ENCODE measurements at places on chromosomes 2 and 18.

DNA sequence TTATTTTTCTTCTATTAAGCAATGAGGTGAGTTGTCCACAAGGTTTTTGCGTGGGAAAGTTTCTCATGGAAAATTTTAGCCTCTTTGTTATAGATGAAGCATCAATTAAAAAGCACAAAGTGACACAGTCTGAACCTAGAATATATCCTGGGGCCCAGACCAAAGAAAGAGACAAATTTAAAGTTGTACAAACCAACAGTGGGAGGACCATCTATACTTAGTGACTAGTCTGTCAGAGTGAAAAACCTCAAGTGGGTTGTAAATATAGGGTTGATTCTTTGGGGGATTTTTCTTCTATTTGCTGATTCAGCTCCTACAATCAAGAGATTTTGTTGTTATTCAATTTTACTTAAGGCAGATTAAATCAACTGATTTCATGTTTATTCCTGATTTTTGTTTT lies 256.2 kb downstream of the SATB2 start:
- DNase-seq: no peak

GRCh38 chr2:109415581-109416013 lies 198.2 kb downstream of the SEPTIN10 start:
- DNase-seq: no peak

DNA sequence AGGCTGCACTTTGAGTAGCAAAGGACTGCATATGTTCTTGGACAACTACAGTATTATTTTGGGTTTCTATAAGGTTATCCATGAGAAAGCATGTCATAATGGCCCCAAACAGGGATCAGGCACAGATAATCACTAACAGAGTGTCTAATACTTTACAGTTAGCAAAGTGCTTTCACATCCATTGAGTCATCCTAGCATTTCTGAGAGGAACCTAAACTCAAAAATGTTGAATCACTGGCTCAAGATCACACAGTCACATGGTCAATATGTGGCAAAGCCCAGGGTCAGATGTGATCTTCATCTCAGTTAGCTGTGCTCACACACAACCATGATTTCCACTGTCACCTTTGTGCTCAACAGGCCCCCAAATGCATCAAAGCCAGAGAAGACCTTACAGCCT lies 156.1 kb upstream of the VRK2 start:
- DNase-seq: no peak

GRCh38 chr18:8960740-8961657 lies 141.5 kb upstream of the NDUFV2 start:
- DNase-seq: no peak

DNA sequence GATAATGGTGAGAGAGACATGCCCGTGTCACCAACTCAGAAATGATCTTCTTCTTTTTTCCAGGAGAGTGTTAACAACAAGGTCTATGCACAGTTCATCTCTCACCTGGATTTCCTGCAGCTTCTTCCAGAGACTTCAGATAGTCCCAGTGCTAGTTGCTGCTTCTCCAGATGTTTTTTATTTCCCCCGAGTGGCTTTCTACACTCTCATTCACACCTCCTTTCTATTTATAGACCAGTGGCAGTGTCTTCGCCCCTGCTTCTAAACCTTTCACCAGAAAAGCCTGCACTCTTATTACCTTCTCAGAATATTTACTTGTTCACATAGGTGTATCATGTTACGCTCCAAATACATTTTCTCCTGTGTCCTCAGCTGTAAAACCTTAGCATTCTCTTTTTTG lies 558.8 kb upstream of the CHAC2 start:
- no peak for DNase-seq

DNA sequence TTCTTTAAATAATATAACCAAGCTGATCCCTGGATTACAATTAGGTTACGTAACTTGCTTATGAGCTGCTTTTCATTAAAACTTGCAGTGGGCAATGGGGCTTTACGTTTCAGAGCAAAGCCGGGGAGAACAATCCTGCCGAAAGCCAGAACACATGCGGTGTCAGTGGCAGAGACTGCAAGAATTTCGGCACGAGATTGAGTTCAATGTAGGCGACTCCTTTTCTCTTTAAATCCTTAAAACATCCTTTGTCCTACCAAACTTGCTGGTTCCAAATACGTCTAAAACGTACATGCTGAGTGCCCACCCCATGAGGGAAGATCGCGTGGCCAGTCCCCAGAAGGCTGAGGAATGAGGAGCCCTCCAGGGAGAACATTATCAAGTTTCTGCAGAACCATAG lies 36.8 kb upstream of the NCOA1 start:
- peak; percentile 85 for DNase-seq

- DNase-seq: no peak
Measured at GRCh38 chr2:163157411-163157810, 318.8 kb upstream of the KCNH7 start.

DNA sequence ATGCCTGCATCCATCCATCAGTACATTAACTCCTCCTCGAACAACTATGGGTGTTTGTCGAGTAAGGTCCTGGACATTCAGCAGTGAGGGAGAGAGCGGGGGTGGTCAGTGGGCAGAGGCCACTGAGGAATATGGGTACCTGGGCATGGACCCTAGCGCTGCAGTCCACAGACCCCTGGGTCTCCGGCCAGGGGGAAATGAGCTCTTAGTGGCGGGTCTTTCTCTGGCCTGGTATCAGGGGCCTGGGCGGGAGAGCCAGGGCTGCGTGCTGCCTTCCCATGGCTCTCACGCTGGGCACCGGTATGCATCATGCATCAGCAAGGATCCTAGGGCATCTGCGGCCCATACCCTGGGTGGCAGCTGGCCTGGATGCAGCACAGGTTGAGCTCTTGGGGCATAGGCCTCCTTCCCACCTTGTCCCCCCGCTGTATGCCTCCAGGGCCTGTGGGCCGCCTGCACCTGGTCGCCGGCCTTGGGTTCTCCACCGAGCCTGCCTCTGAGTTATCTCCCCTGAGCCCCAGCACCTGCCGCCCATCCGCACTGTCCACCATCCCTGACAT lies 1.3 kb upstream of the MOCOS start:
- DNase-seq: no peak

DNA sequence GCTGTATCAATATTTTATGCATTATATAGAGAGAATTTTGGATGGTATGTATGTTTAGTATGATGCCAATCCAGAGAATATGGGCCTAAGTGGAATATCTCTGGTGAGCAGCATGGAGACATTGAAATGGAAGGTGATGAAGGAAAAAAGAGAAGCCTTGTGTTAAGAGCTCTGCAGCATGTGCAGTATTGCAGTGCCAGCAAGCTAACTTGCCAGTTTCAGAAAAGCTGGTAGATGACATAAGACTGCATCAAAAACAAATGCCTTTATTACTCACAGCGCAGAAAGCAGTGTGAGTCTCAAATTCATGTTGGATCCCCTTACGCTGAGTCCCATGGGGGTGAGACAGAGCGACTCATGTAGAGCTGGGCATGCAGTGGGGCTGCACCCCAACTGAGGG lies 280.2 kb downstream of the CTNNA2 start:
- DNase-seq: no peak

All from skin of body (tissue), 3 donors.